Bronchial epithelial cell (primary cell): ENCODE measurements at places on chromosomes 13 and 19. TPM values are rescaled to one million over a fixed set of nuclear protein-coding genes. Genes with fewer than 3 reads are reported as not detected.

GRCh38 chr13:97702614-97703013, 250.9 kb upstream of the IPO5 start:
- no peak for DNase-seq

DNA sequence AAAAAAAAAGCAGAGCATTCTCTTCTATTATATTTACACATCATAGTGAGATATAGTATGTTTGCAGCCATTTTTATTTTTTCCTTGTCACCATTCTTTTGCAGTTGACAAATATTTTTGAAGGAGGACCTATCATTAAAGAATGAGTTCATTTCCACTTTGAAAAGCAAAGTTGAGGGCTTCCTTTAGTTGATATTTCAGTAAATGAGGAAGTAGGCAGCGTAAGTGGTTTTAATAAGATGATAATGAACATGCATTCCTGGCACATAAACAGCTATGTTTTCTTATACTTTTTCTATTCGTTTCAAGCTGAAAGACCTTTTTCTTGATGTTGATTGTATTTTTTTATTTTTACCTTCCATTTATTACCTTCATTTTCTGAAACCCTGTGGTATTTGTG, 66.2 kb downstream of the ZMYM2 start:
- no peak for DNase-seq

DNA sequence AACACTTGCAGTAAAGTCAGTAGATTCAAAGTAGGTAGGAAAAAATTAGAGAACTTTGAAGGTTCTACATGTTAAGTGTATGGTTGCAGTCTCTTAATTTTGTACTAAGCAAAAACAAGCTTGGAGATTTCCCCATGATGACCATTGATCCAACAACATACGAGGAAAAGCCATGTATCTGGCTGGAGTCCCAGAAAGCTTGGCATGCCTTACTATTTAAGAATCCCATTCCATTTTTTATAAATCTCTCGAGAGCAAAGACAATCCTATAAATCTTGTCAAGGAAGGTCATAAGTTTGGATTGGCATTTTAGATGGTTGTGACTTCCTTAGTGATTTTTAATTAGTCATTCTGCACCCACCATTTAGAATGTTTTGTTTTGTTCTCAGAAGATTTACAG, 495.9 kb downstream of the GPC5 start:
- DNase-seq, result no peak

DNA sequence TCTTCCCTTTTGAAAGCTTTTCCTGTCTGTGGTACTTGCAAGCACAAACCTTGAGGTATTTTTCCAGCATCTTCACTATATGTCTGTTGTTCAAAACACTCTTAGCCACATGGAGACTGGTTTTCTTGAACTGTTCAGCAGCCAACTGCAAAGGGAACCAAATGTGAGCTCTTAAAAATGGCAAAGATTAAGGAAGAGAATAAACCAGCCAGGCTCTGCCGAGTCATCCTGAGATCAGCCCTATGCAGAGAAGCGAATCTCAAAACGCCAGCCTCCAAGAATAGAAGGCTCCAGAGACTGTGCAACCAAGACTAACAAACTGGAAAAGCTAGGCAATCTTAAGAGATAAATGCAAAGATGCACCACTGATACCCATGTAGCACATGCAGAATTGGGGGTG, 20.7 kb downstream of the AKAP8 start:
- no peak for DNase-seq

GRCh38 chr13:41900918-41901317, 60.0 kb downstream of the VWA8 start:
- peak; percentile 15 for DNase-seq

- DNase-seq, result no peak
These were observed 6.7 kb downstream of the CD209 start for GRCh38 chr19:7740682-7741054.

GRCh38 chr19:49651029-49651819, 9.2 kb downstream of the SCAF1 start:
- no peak for DNase-seq

- no peak for DNase-seq
These were observed 22.7 kb downstream of the ADPRHL1 start for GRCh38 chr13:113430378-113431110.

- no peak for DNase-seq
These were observed 1211.1 kb upstream of the PCDH20 start for GRCh38 chr13:62626771-62627170.

DNA sequence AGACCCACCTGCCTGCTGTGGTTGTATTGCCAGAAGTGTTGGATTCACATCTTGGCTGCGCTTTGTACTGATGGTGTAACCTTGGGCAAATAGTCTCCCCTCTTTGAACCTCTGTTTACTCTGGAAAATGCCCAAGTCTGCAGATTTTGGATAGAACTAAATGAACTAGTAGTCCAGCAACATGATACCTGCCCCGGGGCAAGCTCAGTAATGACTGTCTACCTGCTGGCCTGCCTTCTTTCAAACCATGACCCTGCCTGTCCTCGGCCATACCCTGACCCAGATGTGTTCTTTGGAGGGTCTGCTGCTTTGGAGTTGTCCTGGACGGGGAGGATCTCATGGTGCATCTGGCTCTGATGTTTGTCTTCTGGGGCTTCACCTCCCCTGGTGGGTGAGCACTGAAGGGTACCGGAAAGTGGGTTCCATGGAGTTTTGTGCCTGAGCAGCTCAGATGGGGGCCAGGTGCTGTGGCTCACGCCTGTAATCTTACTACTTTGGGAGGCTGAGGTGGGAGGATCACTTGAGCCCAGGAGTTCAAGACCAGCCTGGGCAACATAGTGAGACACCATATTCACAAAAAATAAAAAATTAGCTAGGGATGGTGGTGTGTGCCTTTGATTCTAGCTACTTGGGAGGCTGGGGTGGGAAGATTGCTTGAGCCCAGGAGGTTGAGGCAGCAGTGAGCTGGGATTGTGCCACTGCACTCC, 59.5 kb downstream of the TNFRSF19 start:
- DNase-seq, result no peak

DNA sequence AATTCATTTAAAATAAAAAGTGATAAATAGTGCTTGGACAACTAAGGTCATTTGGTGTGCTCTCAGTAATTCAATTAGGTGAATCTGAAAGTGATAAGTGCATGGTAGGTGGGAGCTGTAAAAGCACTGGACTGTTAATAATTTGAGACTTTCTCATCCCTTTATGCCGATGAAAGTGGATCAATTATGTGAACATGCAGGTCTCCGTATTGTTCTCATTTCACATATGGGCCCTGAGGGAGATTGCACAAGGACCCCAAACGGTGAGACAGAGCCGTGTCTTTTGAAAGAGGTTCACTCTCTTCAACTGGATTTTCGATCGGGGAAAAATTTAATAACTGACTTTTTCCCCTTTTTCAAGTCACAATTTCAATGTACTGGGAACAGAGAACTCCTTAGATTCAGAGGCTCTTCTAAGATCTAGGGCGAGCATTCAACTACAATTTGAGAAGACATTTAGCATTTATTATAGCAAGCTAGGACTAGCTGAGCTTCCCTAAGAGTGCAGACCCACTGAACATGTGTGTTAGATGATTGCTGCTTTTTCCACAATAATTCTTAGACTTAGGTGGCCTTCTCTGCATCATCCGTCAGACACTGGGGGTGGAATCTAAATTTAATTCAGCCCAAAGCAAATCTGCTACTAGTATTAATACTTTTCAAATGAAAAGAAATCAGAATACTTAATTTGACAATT, 347.6 kb downstream of the OXGR1 start:
- DNase-seq, result no peak

DNA sequence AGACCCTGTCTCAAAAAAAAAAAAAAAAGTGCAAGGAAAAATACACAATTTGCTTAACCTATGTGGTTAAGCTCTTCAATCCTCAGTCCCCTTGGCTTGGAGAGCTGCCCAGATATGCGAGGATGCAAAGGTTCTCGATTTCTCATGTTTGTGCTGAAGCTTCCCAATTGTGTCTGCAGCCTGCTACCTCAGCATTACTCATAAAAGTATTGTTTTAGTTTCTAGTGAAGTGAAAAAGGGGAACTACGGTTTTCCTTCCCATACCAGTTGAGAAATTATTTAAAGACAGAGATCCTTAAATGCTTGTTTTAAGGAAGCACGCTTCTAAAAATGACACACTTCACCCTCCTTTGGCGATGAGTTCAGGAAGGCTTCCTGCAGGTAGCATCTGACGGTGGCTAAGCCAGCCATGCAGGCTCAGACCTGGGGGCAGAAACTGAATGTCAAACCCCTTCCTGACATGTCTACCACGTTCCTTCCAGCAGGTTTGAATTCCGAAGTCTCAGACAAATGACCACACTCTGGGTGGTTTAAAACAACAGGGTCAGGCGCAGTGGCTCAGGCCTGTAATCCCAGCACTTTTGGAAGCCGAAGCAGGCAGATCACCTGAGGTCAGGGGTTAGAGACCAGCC, 47.9 kb downstream of the RUBCNL start:
- DNase-seq, result peak; percentile 23

GRCh38 chr13:46662690-46663089, 109.7 kb downstream of the LRCH1 start:
- no peak for DNase-seq

- no peak for DNase-seq
These were observed 539.2 kb downstream of the GPC6 start for GRCh38 chr13:93765811-93766210.

DNA sequence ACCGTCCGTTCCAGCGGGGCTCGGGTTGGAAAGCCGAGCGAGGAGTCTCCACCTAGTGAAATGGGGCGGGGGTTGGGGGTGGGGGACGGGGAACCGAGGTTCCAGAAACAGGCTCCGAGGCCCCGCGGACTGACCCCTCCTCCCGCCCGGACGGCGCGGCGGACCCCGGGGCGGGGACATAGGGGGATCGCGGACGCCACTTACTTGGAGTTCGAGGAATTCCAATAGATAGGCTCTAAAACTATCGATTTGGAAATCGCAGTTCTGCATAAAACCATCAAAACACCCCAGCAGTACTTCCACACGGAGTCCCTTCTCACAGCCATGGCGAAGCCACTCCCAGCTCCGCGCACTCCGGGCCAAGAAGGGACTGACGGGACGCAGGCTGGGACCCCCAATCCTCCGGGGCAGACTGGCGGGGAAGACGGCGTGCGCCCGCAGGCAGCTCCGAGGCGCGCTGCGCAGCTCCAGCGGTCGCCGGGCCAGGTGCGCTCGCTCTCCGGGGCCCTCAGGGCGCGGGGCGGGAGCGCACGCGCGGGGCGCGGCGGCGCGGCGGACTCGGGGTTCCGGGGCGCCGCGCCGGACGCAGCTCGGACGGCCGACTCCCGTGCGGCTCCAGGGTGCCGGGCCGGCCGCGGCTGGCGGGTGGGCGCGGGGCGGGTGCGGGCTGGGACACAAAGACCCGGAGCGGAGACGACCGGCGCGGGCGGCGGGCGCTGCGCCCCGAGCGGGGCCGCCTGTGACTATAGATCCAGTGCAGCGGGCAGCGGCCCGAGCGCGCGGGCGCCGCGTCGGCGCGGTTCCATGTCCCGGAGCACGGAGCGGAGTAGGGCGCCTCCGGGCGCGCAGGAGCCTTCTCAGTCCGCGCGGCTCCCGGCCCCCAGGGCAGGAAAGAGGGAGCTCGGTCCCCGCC, 567 bp downstream of the EFNB2 start:
- no peak for DNase-seq

- peak; percentile 35 for DNase-seq
These were observed 830.2 kb upstream of the SPRY2 start for GRCh38 chr13:81171065-81171647.

DNA sequence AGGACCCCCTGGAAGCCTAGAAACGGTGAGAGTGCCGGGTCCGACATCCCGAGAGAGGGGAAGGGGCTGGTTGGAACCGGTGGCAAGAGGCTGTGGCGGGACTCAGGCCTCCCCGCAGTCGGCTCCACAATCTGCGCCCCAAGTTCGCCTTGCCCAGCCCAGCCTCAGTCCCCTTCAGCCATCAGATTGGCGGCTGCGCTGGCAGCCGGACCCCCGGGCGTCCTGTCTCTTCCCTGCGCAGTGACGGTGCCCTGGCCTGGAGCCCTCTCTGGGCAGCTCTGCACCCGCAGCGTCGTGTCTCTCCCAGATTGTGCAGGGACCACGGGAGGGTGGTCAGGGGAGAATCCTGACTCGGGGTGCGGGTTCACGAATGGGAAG, 315 bp downstream of the ZNF492 start:
- no peak for DNase-seq

DNA sequence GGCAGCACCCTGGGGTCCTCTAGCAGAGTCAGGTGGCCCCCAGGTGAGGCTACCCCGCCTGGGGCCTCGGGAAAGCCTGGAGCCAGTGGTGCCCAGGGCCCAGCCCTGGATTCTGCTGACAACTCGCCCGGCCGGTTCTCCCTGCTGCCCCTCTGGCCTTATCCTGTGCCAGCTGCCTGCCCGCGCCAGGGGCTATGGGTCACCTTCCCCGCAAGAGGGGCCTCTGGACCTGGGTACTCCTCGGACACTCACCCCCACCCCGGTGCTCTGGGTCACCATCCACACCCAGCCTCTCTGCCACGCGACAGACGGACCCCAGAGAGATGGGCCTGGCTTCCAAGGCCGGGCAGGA, 24.0 kb downstream of the ZBTB7A start:
- no peak for DNase-seq

GRCh38 chr13:42852136-42852535, 70.8 kb downstream of the FAM216B start:
- DNase-seq, result no peak

DNA sequence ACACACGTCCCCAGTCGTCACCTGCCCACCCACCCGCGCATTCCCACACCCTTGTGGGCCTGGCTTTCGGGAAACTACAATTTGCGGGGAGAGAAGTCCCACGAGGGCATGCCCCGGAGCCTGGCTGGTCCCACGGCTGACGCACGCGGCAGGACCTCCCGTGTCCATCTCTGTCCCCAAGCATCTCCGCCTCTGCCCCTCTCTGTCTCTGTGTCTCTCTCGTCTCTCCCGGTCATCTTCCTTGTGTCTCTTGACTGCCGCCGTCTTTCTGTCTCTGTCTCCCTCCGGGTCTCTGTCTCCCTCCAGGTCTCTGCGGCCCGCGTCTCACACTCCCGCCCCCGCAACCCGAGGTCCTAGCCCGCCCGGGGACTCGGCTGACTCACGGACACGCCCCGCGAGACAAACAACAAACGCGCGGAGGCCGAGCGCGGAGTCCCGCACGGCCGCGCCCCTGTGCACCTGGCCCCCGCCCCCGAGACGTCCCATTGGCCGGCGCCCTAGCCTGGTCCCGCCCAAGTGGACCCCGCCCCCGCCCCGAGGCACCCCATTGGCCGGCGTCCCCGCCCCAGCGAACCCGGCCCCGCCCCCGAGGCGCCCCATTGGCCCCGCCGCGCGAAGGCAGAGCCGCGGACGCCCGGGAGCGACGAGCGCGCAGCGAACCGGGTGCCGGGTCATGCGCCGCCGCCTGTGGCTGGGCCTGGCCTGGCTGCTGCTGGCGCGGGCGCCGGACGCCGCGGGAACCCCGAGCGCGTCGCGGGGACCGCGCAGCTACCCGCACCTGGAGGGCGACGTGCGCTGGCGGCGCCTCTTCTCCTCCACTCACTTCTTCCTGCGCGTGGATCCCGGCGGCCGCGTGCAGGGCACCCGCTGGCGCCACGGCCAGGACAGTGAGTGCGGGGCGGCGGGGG, at the start of gene FGF22:
Gene FGF22, plus strand, starts transcription at position 627 of the 908 bp plus-strand sequence. Its CDS starts 47 bp downstream, at position 674.
- peak; percentile 58 for DNase-seq

- DNase-seq, result peak; percentile 39
These were observed 226.3 kb downstream of the DLEU7 start for GRCh38 chr13:50617134-50617721.

- DNase-seq, result peak; percentile 93
These were observed 7.2 kb downstream of the MED29 start for GRCh38 chr19:39398297-39398864.

The PDX1 gene
- not detected in 2 replicates for total RNA-seq

The FXYD1 gene
- not detected in 2 replicates for total RNA-seq

The COMP gene
- not detected in 2 replicates for total RNA-seq

The B3GNT8 gene
- total RNA-seq, result 3.2 and 14.3 TPM in 2 replicates

The CGB3 gene
- total RNA-seq, result not detected in 2 replicates

The INSR gene
- total RNA-seq, result 6.1 and 15.5 TPM in 2 replicates

The KRTDAP gene
- 1.4 TPM in 1 of 2 replicates, not detected in the other for total RNA-seq

The POU4F1 gene
- not detected in 2 replicates for total RNA-seq

The ATCAY gene
- total RNA-seq, result not detected in 2 replicates

The NPHS1 gene
- not detected in 2 replicates for total RNA-seq
